Esophagus muscularis mucosa (tissue), 4 donors: ENCODE measurements at places on chromosomes 1 and 21. TPM values are rescaled to one million over a fixed set of nuclear protein-coding genes. Genes with fewer than 3 reads are reported as not detected.

The ALG6 gene
- 10.7 TPM for total RNA-seq

The S100A2 gene
- not detected for total RNA-seq

The OR2T33 gene
- not detected for total RNA-seq

GRCh38 chr1:212951126-212951946 lies 995 bp downstream of the VASH2 start:
- no peak for DNase-seq

GRCh38 chr1:218330043-218330623 lies 15.0 kb upstream of the TGFB2 start:
- DNase-seq: no peak

GRCh38 chr1:154739654-154740053 lies 130.4 kb downstream of the KCNN3 start:
- DNase-seq: no peak

GRCh38 chr21:43712268-43712942 lies 6.5 kb upstream of the PDXK start:
- DNase-seq: no peak

GRCh38 chr1:229155472-229155871 lies 115.4 kb upstream of the RAB4A start:
- no peak for DNase-seq
